Activated effector memory CD4-positive, alpha-beta T cell treated with Interleukin-2 at 50 U/mL for 16 hours (primary cell): ENCODE measurements at places on chromosomes 5 and 9.

DNA sequence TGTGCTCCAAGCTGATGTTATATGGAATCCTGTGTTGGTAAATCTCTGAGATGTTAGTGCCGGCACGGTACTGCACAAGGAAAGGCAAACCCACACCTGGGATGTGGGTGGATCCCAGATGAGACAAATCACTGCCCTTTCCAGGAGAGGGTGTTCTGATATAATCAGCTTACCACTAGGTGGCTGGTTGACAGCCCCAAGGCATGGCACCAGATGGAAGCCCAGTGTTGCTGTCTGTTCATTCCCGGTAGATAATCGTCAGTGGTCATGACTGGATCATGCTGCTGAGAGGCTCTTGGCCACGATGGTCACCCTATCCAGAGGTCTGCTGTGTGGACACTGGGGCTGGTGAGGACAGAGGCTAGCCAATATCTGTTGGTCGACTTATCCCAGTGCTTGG is 184.0 kb downstream of the CACNA1B start:
- DNase-seq = no peak

DNA sequence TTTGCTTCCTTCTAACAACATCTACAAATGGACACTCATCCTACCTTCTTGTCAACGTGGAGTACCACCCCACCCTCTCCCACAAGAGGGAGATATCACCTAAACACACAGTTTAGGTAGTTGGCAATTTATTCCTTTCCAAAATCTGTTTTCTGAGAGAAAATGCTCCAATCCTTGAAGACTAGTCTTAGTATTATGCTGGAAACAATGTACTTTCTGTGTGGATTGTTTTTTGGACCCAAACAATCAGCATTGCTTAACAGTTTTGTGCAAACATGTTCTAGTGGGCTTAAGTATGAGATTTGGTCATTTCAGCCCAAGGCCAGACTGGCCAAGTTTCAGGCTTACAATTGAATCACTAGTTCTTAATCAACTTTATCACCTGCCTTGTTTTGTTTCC is 359.1 kb downstream of the ARHGEF28 start:
- no peak for DNase-seq

DNA sequence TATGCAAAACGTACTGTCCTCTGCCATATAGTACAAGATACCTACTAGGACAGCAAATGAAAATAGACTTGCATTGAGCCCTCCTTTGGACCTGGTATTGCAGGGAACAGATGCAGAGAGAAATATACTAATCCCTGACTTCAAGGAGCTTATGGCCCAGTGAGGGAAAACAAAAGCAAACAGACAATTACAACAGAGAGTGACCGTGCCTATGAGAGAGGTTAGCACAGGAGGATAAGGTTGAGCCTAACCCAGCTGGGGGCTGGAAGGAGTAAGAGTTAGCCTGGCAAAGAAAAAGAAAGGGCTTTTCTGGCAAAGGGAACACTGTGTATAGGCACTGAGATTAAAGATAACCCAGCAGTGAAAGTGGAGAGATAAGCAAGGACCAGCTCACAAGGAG is 5.5 kb downstream of the CDC26 start:
- no peak for DNase-seq

GRCh38 chr5:74409712-74410111 is 230.8 kb downstream of the ENC1 start:
- no peak for DNase-seq

DNA sequence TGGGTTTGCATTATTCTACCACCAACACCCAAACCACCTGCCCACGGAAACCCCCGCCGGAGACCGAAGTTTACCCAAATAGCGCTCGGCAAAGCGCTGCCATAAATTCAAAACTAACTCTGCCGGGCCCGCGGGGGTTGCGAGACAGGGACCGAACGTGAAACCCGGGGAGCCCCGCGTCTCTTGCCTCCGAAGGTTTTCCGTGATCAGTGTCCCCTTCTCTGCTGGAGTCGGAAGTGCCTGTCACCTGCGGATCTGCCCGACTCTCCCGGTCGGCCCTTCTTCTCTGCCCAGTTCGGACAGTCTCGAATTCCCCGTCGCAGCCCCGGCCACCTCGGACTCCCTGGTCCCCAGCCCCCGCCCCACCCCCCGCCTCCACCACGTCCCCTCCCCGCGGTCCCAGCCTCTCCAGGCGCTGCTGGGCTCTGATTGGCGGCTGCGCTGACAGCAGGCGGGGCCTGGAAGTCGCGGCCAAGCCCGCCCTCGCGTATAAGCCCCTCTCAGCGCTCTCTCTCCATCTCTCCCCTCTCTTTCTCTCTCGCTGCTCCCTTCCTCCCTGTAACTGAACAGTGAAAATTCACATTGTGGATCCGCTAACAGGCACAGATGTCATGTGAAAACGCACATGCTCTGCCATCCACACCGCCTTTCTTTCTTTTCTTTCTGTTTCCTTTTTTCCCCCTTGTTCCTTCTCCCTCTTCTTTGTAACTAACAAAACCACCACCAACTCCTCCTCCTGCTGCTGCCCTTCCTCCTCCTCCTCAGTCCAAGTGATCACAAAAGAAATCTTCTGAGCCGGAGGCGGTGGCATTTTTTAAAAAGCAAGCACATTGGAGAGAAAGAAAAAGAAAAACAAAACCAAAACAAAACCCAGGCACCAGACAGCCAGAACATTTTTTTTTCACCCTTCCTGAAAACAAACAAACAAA is at the start of gene RORB:
RORB (plus strand) TSS at position 517 of the 929 bp plus-strand sequence. CDS start 642 bp downstream, outside the sequence.
- no peak for DNase-seq

GRCh38 chr5:34923694-34924461 is 5.5 kb upstream of the DNAJC21 start:
- DNase-seq = no peak

- DNase-seq = no peak
Observed at GRCh38 chr5:168273056-168273980, 18.1 kb upstream of the WWC1 start.

GRCh38 chr9:37944266-37944650 is 40.3 kb upstream of the SLC25A51 start:
- no peak for DNase-seq

DNA sequence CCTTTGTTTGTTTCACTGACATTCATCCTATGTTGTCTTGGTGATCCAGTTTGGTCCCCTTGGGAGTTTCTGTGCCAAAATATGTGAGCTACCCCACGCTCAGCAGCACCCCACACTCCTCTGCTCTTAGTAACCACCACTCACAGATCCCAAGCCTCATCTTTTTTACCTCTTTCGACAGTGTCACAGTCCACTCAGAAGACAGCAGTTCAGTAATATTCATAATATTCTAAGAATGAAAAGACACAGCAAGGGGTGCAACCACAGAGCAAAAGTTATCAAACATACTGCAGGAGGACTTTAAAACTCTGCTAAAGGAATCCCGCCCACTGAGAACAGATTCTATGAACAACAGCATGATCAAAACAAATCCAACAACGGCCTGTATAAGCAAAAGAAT is 28.2 kb downstream of the RNF130 start:
- DNase-seq = no peak

DNA sequence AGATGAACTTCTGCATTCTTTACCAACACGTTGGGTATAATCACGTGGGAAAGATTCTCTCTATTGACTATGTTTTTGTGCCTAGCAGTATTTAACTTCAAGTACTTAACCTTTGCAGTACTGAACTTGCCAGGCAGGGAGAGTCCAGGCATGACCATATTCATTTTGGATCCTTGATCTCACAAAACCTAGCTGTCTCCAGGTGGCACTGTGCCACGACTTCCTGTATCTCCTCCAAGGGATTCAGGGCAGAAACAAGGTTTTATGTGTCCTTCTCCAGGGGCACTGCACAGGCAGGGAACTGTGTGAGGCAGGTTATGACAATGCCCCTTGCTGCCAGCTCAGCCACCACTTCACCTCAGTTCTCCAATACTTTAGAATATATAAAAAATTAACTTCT is 11.7 kb upstream of the IFNA5 start:
- DNase-seq = no peak

DNA sequence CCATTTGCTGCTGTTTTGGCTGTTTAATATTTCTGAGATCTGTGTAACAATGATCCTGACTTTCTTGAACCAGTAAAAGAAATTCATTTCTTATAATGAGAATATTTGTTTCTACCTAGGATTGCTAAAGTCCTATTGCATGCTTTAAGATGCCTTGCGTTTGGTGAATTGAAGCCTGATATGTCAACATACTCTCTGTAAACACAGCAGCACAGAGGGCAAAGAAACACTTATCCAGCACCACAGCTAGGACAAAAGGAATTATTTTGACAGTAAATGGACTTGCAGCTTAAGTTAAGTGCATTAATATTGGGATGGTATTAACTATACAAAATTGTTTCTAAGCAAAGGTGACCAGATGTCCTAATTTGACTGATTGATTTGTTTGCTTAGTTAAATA is 2031.2 kb upstream of the CDH6 start:
- DNase-seq = no peak

GRCh38 chr5:177319913-177320588 is 8.4 kb upstream of the MXD3 start:
- DNase-seq = no peak

DNA sequence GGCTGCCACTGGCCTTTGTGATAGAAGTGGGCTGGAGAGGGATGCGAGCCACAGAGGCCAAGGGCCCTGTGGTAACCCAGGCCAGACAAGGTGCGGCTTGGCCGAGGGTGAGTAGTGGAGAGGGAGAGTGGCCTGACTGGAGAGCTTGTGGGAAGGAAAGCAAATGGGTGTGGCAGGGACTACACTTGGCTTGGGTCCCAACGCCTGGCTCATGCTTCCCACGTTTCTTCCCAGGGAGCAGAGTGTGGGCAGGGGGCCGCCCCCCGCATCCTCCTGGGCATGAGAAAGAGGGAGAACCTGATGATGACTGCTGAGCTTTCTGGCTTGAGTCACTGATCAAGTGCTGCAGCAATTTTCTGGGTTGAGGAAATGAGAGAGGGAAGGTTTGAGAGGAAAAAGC is 95.7 kb downstream of the ANKH start:
- no peak for DNase-seq

- DNase-seq = no peak
Observed at GRCh38 chr5:12794476-12795332, 890.5 kb upstream of the CTNND2 start.

- no peak for DNase-seq
Observed at GRCh38 chr5:7930011-7930410, 61.1 kb downstream of the MTRR start.

DNA sequence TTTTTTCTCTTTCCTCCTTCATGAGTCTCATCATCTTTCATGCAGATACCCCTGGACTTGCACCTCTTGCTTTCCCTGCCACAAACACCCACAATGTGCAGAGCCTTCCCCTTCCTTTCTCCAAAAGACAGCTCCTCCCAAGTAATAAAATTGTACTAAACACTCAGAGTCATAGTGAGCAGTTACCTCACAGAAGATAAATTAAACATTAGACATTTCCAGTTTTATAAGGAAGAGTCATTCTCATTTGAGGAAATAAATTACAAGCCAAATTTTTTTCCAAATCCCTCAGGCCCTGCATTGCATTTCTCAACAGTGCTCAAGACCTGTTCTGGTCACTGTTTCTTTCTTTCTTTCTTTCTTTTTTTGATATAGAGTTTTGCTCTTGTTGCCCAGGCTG is 131.5 kb downstream of the ATPSCKMT start:
- no peak for DNase-seq

GRCh38 chr9:134214386-134214765 is 50.0 kb upstream of the RNU6ATAC start:
- no peak for DNase-seq

- no peak for DNase-seq
Observed at GRCh38 chr9:96874201-96874785, 20.0 kb upstream of the ZNF782 start.

DNA sequence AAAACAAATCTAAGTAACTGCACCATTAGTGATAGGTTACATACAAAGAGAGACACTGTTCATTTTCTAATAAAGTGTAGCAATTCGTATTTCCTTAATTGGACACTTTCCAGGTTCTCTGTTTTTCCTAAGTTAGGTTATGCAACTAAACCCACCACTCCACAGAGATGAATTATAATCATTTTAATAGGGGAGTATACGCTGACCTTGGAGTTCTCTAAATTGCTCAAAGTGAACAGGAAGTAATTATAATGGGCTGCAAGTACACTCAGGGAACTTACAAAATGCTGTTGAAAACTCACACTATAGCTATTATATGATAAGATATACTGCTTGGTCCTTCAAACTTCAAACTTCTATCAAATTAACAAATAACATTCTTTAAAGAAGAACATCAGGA is 18.2 kb upstream of the ADCY2 start:
- no peak for DNase-seq

- DNase-seq = no peak
Observed at GRCh38 chr9:114732823-114733222, 50.8 kb upstream of the TEX48 start.

DNA sequence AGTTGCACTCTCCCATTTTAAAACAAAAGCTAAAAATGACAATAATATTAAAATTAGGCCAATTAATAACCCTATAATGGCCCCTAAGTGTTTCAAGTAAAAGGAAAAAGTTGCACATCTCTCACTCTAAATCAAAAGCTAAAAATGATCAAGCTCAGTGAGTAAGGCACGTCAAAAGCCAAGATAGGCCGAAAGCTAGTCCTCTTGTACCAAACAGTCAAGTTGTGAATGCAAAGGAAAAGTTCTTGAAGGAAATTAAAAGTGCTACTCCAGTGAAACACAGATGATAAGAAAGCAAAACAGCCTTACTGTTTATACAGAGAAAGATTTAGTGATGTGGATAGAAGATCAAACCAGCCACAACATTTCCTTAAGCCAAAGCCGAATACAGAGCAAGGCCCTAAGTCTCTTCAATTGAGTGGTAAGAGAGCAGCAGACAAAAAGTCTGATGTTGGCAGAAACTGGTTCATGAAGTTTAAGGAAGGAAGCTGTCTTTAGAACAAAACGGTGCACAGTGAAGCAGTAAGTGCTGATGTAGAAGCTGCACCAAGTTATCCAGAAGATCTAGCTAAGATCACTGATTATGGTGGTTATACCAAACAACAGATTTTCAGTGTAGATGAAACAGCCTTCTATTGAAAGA is 144.1 kb upstream of the ACOT12 start:
- no peak for DNase-seq

DNA sequence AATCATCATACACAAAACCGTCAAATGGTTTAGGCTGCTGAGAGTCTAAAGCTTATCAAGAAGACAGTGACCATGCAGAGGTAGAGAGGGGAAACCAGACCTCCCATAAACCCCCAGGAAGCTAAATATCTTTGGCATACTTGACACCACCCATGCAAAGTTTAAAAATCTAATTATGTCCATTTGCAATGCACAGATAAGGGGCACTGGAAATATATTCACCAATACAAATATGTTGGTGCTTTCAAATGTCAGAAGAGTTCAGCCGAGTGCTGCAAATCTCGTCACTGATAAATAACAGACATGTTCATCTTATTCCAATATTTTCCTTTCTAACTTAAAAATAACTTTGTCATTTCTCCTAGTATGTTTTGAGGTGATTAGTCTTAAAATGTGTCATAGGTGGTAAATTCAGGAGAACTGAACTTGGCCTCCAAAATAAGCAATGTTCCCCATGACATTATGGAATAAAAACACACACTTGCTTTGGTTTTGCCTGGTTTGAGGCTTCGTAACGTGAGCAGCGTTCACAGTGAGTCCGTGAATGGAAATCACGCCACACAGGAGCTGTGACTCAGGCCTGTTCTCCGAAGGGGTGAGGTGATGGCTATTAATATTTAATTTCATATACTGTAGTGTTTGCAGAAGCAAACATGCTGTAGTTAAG is 182.2 kb downstream of the AOPEP start:
- no peak for DNase-seq
